ENCODE measurements at places on chromosomes 3 and 15.

- DNase-seq = no peak
Observed at GRCh38 chr15:78437107-78437761, 782 bp upstream of the IREB2 start.

DNA sequence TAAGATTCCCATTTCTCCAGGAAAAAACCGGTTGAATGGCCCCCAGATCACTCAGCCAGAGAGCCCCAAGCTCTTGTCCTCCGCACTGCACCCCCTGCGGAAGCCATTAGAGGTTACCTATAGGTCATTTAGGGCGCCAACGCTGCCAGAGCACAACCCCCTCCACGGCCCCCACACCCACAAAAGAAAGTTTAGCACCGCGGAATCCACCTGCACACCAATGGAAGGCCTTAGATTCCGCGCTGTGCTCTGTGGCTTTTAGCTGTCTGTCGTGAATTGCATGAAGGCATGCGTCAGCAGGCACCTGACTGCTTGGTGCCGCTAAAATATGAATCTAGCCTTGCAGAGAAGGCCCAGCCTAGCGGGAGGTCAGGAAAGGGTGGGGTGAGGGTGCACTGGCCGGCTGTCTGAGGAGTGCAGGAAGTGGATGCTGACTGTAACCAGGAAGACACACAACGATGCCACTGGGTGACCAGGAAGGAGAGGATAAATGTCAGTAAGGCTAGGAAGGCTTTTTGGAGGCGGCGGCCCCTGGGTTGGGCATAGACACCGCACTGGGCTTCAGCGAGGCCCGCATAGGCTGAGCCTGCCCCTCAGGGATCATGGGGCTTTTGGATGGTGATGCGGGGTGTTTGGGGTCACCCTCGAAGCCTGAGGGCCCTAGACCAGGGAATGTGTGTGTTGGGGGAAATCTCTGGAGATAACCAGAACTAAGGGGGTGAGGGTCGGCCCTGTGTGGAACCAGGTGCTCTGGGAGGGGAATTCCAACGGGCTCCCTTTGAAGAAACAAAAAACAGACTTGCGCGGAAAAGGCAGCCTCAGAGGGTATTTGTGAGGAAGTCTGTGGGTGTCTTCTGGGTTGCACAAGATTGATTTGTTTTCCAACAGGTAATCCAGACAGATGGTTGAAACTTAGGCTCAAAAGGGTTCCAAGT is 976 bp upstream of the NUP210 start:
- DNase-seq = peak; percentile 84

DNA sequence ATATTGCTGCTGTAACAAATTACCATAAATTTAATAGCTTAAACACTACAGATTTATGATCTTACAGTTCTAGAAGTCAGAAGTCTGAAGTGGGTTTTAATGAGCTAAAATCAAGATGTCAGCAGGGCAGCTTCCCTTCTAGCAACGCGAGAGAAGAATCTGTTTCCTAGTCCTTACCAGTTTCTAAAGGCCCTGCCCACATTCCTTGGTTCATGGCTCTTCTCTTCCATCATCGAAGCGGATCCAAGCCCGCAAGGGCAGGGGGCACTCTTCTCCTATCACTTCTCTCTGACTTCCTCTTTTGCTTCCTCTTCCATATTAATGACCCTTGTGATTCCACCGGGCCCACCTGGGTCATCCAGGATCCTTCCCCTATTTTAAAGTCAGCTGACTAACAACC is 16.1 kb downstream of the MINDY4B start:
- no peak for DNase-seq

GRCh38 chr3:60919296-60919695 is 332.0 kb downstream of the FHIT start:
- no peak for DNase-seq

DNA sequence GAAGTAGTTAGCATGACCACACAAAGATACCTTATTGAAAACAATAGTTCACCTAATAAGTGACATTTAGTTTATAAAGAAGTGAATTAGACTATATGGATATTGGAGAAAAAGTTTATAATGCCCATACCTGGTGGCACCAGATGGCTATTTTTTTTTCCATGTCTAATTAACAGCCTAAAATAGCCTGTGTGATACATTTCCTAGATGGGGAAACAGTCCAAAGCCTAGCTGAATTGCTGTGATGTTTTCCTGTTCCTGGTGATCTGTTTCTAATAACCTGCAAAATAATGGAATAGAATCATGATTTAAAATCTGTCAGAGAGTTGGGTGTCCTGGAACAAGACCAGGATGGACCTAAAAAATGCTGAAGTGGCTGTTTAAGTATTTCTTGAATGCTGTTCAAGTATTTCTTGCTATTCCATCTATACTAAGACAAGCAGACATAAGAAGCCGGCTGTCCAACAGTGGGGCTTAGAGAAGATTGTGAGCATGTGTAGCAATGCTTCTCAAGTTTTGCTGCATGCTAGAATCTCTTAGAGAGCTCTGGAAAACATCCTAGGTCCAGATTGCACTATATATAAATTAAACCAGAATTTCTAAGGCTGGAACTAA is 31.3 kb downstream of the LRRC3B start:
- no peak for DNase-seq

- no peak for DNase-seq
Observed at GRCh38 chr3:138943724-138944653, 2.9 kb downstream of the FOXL2 start.

GRCh38 chr3:119160361-119160760 is 13.0 kb upstream of the UPK1B start:
- DNase-seq = no peak

GRCh38 chr15:52524223-52525136 is 4.2 kb downstream of the MYO5A start:
- DNase-seq = no peak

- peak; percentile 53 for DNase-seq
Observed at GRCh38 chr3:18740631-18741583, 315.8 kb upstream of the SATB1 start.

- DNase-seq = no peak
Observed at GRCh38 chr3:196995027-196995426, 26.4 kb upstream of the PIGZ start.

DNA sequence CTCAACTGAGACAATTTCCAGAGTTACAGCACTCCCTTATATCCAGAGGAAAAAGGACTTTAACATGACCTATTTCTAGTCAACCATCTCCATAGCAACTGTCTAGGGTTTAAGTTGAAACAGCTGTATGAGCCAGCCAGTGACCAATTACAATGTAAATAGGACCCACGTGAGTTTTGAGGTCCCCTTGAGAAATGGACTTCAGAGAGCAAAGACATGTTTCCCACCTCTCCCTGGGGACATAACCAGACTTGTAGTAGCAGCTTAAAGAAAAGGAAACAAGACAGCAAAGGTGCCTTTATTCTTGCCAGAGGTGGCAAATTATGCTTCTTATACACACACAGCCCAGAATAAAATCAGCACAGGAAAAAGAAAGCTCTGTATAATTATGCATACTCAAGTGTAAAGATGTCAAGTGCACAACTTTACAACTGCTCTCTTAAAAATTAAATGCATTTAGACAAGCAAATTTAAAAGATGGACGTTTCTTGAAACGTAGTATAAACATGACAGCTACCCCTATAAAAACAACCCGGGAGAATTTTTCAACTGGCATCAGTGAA is 40.2 kb downstream of the SUMF1 start:
- DNase-seq = no peak

DNA sequence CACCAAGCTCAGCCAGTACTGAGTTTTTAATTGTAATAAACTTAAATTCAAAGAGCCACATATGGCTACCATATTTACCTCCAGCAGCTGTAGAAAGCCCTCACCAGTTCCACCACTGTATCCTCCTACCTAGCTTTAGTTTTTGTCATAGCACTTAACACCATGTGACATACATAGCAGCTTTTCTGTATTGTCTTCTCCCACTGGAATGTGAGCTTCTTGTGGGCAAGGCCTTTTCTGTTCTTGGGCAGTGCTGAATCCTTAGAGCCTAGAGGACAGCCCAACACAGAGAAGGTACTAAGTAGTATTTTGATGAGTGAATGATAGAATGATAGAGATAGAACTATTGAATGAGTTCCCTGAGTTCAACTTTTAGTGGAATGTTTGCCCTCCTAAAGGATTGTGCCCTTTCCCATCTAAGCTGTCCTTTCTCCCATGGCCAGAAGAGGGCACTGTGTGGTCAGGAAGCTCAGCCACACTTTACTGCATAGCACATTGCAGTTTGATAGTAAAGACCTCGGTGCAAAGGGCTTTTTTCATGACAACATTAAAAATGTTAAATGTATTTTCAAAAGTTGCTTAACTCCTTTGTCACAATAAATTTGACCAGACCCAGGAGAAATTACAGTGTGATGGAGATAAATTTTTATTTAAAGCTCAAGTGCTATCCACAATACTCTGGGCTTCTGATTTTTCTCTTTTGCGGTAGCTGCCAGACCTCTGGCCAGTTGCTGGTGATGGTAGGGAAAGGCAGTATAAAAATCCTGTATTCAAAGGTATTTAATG is 115.8 kb downstream of the GHSR start:
- peak; percentile 40 for DNase-seq

DNA sequence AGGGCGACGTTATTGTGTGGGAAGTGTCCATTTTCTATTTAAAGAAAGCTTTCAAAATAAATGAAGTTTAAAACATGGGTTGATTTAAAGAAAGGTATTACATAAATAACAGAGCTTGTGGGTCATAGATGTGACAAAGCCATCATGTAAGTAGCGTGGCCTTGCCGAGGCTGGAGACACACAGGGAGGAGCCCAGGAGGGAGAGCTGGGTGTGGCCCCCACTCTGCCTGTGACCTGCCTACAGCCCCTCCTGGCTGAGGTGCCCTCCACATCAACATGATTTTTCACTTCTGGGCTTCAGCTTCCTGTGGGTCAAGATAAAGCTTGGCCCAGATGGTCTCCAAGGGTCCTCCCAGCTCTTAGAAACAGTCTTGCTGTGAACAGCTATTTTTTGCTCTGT is 12.5 kb upstream of the MGLL start:
- DNase-seq = no peak

- peak; percentile 33 for DNase-seq
Observed at GRCh38 chr3:155805204-155805801, 775 bp downstream of the C3orf33 start.

DNA sequence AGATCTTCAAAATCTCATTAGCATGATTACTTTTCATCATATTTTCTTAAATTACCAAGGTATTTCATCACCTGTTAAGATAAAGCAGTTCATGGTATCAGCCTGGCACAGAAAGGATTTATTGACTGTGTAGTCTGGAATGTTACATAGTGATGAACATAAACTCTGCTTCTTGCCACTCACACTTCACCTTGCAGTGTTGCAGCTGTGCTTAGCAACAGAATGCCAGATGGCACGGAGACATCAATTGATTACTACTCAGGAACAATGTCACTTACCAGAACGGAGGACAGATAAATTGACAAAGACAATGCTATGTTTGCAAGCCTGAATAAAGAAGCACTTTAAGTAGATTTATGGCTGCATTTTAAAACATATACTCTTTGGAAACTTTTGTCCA is 15.0 kb upstream of the BCHE start:
- no peak for DNase-seq

GRCh38 chr15:47618241-47618640 is 99.1 kb upstream of the SEMA6D start:
- no peak for DNase-seq

DNA sequence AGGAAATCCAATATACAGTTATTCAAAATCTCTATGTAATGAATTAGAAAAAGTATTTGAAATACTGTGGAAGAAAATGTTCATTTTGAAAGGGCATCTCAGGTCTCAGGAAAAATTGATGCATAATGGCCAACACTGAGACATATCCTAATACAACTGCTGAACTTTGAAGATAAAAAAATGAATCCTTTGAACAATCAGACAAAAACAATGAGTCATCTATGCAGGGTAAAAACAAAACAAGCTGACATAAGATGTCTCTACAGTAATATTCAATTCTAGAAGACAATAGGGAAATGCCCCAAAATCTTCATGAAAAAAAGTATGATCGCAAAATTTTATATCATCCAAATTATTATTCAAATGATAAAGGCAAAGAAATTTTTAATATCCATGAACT is 34.0 kb upstream of the ZNF280D start:
- DNase-seq = no peak

GRCh38 chr3:137854533-137855261 is 90.6 kb downstream of the SOX14 start:
- no peak for DNase-seq

Data from activated naive CD8-positive, alpha-beta T cell treated with anti-CD3 and anti-CD28 coated beads for 36 hours (primary cell).